Aorta (tissue), 5 donors: ENCODE measurements at places on chromosomes 16 and 17.

GRCh38 chr17:65523853-65524664 lies 37.4 kb downstream of the AXIN2 start:
- H3K4me3 ChIP-seq, result no peak overlapping the region
- DNase-seq, result no peak
- no peaks in the 10 kb centered on the region for H3K4me1 ChIP-seq
- no peak overlapping the region for H3K27ac ChIP-seq
- no peaks in the 10 kb centered on the region for H3K27me3 ChIP-seq

DNA sequence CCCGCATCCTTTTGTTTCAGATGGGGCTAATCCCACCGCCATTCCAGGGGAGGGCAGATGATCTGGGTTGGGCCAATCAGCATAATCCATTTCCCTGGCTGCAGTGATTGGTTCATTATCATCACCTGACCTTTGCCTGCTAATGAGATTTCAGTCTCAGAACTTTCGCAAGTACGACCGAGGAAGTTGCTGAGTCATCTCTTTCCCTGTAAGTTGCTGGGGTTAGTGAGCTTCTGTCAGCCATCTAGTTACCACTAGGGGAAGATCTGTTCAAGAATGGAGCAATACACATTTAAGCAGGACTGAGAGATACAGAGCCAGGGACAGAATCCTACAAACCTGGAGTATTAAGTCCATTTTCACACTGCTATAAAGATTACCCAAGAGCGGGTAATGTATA lies 65.3 kb upstream of the NUDT7 start:
- no peak overlapping the region for H3K27ac ChIP-seq
- no peak overlapping the region for H3K4me3 ChIP-seq
- no peaks in the 10 kb centered on the region for H3K4me1 ChIP-seq
- H3K27me3 ChIP-seq, result no peaks in the 10 kb centered on the region
- no peak for DNase-seq

- no peak for DNase-seq
- H3K4me1 ChIP-seq, result no peaks in the 10 kb centered on the region
- H3K27ac ChIP-seq, result no peak overlapping the region
- H3K27me3 ChIP-seq, result no peaks in the 10 kb centered on the region
These were observed 64.7 kb downstream of the KLHDC4 start for GRCh38 chr16:87701078-87701460.

GRCh38 chr17:47823519-47823918 lies 1.9 kb upstream of the OSBPL7 start:
- no peaks in the 10 kb centered on the region for H3K27me3 ChIP-seq
- no peak overlapping the region for H3K4me3 ChIP-seq
- no peaks in the 10 kb centered on the region for H3K36me3 ChIP-seq
- no peak overlapping the region for H3K27ac ChIP-seq

GRCh38 chr17:79793924-79794304 lies 3.0 kb downstream of the CBX8 start:
- DNase-seq, result no peak
- H3K4me1 ChIP-seq, result no peaks in the 10 kb centered on the region
- no peaks in the 10 kb centered on the region for H3K36me3 ChIP-seq
- H3K4me3 ChIP-seq, result no peak overlapping the region
- no peak overlapping the region for H3K27ac ChIP-seq

DNA sequence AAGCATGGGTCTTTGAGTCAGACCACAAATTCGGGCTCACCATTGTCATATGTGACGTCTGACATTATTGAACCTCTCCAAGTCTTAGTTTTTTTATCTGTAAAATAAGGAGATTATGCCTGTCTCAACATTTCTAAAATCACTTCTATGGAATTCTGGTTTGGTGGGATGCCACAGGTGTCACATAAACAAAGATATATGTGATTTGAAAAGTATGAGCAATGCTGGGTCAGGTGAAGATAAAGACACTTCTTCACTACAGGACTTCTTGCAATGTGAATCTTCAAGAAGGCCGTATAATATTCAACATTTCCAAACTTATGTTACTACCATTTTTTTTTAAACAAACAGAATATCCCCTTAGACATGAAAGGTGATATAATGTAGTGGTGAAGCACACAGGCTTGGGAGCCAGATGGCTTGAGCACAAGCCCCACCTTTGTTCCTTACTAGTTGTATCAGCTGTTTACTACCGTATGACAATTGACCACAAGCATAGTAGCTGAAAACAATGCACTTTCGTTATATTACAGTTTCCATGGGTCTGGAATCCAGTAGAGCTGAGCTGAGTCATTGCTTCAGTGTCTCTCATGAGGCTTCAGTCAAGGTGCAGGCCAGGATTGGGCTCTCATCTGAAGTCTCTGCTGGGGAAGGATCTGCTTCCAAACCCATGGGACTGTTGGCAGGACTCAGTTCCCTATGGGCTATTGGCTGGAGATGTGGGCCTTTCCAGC lies 87.7 kb downstream of the UTP18 start:
- no peaks in the 10 kb centered on the region for H3K27me3 ChIP-seq
- no peaks in the 10 kb centered on the region for H3K4me1 ChIP-seq
- DNase-seq, result no peak
- no peaks in the 10 kb centered on the region for H3K36me3 ChIP-seq
- H3K27ac ChIP-seq, result no peak overlapping the region

DNA sequence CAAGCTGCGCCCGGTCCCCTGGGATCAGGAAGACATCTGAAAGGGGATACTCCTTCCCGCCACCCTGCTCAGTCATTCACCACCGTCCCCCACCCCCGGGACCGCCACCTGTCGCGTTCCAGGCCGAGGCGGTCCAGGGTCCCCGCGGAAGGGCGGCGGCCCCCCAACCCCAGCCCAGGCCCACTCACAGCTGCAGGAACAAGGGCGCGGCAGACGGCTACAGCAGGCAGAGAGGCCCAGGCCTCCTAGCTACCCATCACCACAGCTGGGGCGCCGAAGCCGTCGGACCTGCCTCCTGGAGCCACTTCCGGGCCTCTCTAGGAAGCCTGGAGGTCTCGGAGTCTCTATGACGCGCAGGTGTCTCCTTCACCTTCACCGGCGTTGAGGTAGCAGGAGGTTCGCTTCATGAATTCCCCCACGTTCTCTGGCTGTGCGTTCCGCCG lies at the start of gene SDR42E1:
Gene SDR42E1 (minus strand): TSS at position 272 of the 443 bp plus-strand sequence. CDS start 10,612 bp downstream, outside the sequence.
- DNase-seq, result peak; percentile 47
- H3K4me3 ChIP-seq, result no peak within 1 kb of the TSS
- H3K27ac ChIP-seq, result no peak within 1 kb of the TSS
- H3K36me3 ChIP-seq, result no peaks in the 10 kb centered on the region

DNA sequence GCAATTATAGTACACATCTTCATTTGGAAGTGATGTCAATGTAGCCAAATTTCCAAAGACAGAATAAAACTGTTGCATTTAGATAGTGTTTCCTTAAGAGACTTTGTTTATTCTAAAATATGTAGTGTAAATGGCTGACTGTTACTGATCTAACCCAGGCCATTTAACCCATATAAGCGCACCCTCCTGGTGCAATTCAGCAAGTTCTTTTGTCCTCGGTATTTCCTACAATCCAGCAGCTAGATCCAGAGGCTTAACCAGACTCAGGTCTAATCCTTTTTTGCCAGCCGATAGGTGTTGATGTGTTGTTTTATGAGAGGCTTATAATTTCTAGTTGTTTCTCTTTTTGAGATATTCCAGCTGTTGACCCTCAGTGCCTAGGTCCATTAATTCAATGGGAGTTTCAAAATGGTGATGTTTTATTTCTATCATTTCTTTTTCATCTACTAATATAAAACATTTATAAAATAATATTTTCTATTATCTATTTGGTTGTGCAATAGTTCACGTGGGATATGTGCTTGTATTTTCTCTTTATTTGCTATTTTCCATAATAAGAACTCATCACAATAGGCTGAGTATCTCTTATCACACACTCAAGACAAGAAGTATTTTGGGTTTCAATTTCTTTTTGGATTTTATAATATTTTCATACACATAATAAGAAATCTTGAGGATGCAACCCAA lies 14.5 kb downstream of the ABCA9 start:
- H3K4me3 ChIP-seq, result no peak overlapping the region
- H3K4me1 ChIP-seq, result no peaks in the 10 kb centered on the region
- DNase-seq, result no peak
- H3K36me3 ChIP-seq, result no peaks in the 10 kb centered on the region
- H3K27ac ChIP-seq, result no peak overlapping the region
- no peaks in the 10 kb centered on the region for H3K27me3 ChIP-seq

DNA sequence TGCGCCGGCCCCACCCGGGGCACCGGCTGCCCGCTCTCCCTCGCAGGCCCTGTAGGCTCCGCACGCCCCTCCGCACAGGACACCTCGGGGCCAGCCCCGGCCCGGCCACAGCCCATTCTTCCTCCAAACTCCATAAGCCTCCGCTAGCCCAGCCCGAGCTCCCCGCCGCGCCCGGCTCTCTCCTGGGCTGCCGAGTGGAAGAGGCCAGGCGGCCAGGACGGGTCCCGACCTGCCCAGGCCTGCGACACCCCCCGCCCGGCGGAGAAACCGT lies 397 bp downstream of the NCOR1 start:
- no peak for DNase-seq
- H3K4me3 ChIP-seq, result peak overlapping the region; percentile 71
- peak overlapping the region; percentile 72 for H3K27ac ChIP-seq

DNA sequence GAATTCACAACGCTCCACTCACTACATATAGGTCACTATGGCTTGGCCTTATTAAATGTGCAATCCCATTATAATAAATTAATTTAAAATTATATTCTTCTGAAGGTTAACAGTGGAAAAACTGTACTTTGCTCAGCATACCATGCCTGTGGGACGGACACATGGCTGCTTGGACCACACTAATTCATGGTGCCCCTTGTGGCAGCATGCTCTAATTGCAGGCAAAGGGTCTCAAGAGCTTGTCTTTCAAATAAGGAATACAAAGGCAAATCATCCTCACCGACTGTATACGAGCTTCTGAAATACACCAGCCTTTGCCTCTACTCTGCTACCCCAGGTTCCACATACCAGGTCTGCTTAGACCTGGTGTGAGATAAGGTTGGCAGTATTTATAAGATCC lies 11.7 kb downstream of the SMPD3 start:
- no peak for DNase-seq
- H3K27ac ChIP-seq, result no peak overlapping the region
- no peaks in the 10 kb centered on the region for H3K27me3 ChIP-seq
- H3K36me3 ChIP-seq, result no peaks in the 10 kb centered on the region
- H3K4me1 ChIP-seq, result no peaks in the 10 kb centered on the region

GRCh38 chr16:3819175-3819527 lies 61.4 kb downstream of the CREBBP start:
- H3K27me3 ChIP-seq, result no peaks in the 10 kb centered on the region
- H3K4me1 ChIP-seq, result peaks cover 10% of the 10 kb centered on the region
- H3K36me3 ChIP-seq, result no peaks in the 10 kb centered on the region
- no peak overlapping the region for H3K4me3 ChIP-seq
- no peak overlapping the region for H3K27ac ChIP-seq

GRCh38 chr16:78209951-78210661 lies 110.7 kb downstream of the WWOX start:
- no peaks in the 10 kb centered on the region for H3K36me3 ChIP-seq
- H3K27ac ChIP-seq, result no peak overlapping the region
- DNase-seq, result no peak
- no peak overlapping the region for H3K4me3 ChIP-seq
- H3K4me1 ChIP-seq, result no peaks in the 10 kb centered on the region

DNA sequence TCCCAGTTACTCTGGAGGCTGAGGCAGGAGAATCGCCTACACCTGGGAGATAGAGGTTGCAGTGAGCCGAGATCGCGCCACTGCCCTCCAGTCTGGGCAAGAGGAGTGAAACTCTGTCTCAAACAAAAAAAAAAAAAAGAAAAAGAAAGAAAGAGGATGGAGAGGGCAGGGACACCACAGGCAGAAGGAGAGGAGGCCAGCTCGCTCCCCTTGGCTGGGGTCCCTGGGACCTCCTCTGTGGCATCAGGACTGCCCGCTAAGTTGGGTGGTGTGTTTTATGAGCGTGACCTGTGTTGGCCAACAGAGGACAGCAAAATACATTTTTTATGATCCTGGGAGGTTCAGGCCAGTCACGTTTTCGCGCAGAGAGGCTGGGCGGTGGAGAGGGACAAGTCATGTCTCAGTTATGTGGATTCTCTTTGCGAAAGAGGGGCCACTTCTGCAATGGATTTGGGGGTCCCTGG lies 229.6 kb downstream of the MRTFB start:
- H3K4me1 ChIP-seq, result no peaks in the 10 kb centered on the region
- no peak overlapping the region for H3K4me3 ChIP-seq

- H3K4me3 ChIP-seq, result peak overlapping the region; percentile 25
- H3K36me3 ChIP-seq, result no peaks in the 10 kb centered on the region
- H3K27ac ChIP-seq, result no peak overlapping the region
- H3K27me3 ChIP-seq, result no peaks in the 10 kb centered on the region
- no peak for DNase-seq
These were observed 198 bp upstream of the SHISA9 start for GRCh38 chr16:12901204-12901596.

DNA sequence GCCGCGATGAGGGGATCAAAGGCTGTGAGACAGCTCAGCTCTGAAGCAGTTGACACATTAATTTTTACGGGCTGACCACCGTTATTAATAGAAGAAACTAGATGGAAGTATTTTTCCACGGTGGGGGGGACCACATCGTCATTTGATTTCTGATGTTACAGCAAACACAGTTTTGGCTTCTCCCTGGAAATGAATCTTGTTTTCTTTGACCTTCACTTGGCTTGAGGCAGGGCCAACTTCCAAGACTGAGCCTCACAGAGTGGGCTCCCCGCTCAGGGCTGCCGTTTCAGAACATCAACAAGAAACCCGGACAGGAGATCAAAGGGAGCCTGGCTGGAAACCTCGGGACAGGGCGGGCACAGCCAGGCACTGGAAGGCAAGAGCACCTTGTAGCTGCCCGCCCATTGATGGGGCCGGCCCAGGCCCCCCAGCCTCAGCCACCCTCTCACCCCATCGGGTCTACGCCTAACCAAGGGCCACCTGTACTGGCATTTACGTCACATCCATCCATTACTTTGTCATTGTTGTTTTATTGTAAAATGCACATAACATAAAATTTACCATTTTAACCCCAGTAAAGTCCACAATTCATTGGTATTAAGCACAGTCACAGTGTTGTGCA lies 124.6 kb downstream of the C16orf95 start:
- no peaks in the 10 kb centered on the region for H3K4me1 ChIP-seq
- DNase-seq, result no peak
- no peaks in the 10 kb centered on the region for H3K27me3 ChIP-seq
- no peak overlapping the region for H3K27ac ChIP-seq

DNA sequence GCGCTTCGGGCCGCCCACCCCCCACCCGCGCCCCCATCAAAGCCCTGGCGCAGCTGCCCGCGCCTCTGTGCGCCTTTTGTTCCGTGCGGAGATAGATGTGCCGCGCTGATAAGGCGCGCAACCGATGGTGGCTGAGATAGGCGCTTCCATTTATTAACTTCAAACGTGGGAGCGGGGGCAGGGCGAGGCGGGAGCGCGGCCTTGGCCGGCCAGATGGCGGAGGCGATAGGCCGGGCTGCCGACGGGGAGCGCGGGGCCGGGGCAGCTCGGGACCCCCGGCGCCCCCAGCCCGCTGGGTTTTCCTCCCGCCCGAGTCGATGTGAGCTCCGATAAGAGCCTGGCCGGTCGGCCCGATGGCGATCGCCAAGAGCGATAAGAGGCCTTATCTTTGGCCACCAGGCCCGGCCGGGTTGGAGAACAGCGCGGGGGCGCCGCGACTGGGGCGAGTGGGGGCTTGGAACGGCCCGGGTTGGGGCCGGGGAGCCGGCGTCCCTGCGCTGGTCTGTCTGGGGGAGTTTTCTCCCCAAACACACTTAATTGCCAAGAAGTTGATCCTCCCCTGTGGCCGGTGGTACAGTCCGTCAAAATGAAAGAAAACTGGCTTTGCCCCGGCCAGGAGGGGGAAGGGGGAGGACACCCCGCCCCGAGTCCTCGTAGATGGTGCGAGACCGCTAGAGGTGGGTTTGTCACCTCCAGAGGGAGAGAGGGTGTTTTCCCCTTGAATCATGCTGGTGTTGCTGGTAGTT lies 2.7 kb downstream of the ZFPM1 start:
- no peaks in the 10 kb centered on the region for H3K27me3 ChIP-seq
- H3K4me1 ChIP-seq, result no peaks in the 10 kb centered on the region
- H3K36me3 ChIP-seq, result no peaks in the 10 kb centered on the region
- H3K27ac ChIP-seq, result no peak overlapping the region
- DNase-seq, result no peak
